Activated CD4-positive, alpha-beta T cell treated with anti-CD3 and anti-CD28 coated beads, Interleukin-2, amount 50 U/mL, for 1 hour (primary cell): ENCODE measurements at places on chromosomes 5 and 9.

- DNase-seq: no peak
These were observed 53.0 kb downstream of the NR2F1 start for GRCh38 chr5:93635991-93636390.

- DNase-seq: peak; percentile 29
These were observed 7.1 kb upstream of the KLF9 start for GRCh38 chr9:70421272-70422180.

DNA sequence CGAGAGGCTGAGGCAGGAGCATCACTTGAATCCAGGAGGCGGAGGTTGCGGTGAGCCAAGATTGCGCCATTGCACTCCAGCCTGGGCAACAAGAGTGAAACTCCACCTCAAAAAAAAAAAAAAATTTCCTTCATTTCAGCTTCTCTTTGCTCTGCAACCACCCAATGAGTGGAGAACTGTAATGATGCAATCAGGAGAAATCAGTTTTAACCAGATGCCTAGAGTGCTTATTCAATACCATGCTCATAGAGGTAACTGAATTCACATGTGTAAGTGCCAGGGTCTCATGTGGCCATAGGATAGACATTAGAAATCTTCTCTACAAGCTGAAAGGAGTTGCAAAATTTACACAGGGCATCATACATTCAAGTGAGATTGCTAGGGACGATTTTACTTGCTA is 70.6 kb downstream of the HMHB1 start:
- no peak for DNase-seq

DNA sequence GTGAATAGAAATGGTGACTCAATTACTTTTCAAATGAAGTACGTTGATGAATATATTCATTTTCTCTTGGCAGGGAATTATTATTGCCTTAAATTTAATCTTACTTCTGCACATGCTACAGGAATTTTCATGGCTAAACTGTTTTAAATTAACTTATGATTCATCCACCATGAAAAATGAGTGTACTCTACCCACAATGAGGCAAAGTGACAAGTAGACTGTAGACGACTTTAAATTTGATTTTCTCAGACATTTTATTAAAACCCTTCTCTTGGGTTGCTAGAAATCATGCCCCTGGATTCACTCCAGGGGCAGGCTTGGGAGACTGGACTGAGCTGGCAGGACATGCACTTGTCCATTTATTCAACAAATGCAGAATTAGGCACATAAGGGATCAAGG is 23.5 kb upstream of the ERAP2 start:
- DNase-seq: no peak

GRCh38 chr5:79582186-79582585 is 30.1 kb upstream of the TENT2 start:
- no peak for DNase-seq

DNA sequence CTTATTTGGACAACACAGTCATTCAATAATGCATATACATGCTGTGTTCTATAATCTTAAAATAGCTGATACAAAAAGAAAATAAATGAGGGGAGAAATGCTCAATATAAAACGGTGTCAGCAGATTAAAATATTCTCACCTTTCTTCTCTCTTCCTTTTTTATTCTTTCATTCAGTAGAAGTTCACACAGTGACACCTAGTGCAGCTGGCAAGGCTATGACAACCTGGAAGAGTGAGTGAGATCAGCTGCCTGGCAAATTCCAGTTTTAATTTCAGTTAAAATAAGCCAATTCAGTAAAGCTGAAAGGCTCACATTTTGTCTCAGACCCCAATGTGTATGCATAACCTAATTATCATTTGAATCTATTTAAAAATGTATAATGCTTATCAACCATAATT is 150.3 kb downstream of the RASEF start:
- DNase-seq: no peak

DNA sequence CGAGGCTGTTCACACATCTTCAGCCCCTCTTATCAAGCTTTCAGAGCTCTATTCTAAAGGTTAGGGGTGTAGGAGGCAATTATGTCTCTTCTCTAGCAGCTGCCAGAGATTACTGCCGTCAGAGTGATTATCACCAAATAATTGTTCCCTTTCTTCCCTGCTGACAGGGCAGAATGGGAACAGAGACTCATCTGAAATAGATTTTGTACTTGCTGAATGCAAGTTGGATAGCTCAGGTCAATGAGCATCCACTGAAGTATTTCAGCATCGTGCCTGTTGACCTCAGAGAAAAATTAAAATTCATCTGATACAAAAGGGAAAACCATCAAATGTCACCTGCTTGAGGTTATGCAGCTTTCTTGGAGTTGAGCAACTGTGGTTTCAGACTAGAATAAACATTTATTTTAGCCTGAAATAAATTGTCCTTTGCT is 213.7 kb upstream of the MAP3K1 start:
- DNase-seq: no peak

GRCh38 chr5:135208555-135208902 is 174.5 kb upstream of the PITX1 start:
- DNase-seq: no peak

- DNase-seq: no peak
These were observed 271.1 kb downstream of the TRIM36 start for GRCh38 chr5:114898602-114899001.

- no peak for DNase-seq
These were observed 6.4 kb downstream of the PRLR start for GRCh38 chr5:35223787-35224395.

GRCh38 chr5:42547141-42547540 is 123.9 kb downstream of the GHR start:
- no peak for DNase-seq

DNA sequence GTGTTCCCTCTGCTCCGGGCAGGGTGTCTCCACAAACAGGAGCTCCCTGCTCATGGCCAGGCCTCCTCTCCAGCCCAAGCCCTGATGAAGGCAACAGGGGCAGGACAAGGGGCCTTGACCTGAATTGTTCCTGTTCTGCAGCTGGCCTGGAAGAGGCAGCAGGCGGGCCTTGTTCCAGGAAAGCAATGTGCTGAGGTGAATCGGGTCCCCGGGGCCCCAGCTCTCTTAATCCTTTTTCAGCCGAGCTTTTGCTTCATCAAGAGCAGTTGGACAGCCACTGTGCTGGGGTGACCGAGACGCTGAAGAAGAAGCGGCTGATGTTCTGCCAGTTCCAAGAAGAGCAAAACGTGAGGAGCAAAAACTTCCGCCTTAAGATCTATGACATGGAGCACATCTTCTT is 41.4 kb downstream of the CCDC180 start:
- no peak for DNase-seq

DNA sequence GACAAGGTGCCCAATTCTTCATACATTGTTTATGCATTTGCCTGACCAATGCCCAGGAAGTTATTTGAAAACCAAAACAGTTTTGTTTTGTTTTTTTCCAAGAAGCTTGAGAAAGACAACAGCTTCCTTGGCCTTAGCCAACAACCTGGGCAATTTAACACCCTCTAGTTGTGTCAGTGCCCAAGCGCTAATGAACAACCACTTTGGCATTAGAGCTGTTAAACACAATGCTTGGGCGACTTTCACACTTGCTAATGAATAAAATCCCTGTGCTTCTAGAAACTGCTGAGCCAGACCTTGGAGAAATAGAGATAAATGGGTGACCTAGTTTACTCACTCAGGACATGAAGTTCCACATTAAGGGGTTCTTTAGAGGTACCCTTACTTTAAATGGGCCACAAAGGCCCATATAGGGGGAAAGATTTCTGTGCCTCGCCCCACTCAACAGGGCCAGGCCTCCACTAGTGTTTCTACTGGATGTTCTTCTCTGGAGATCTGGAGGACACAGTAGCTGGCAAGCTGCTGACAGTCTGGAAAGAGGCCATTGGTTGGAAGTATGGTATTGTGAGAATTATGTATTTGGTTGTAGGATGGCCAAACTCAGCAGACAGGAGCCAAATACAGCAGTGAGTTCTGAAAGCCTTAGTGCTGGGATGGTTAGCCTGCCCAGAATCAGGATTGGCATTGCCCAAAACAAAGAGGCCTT is 179.8 kb downstream of the DOCK8 start:
- DNase-seq: no peak
